ENCODE measurements at places on chromosomes 4 and X.

GRCh38 chr4:81606801-81607501 is 135.2 kb upstream of the RASGEF1B start:
- DNase-seq = no peak

GRCh38 chrX:110853610-110854009 is 58.0 kb upstream of the CHRDL1 start:
- DNase-seq = no peak

GRCh38 chr4:91631335-91631734 is 672.4 kb upstream of the GRID2 start:
- DNase-seq = no peak

- DNase-seq = no peak
Observed at GRCh38 chrX:154751669-154752271, 893 bp upstream of the GAB3 start.

GRCh38 chr4:15740764-15741404 is 37.2 kb upstream of the CD38 start:
- no peak for DNase-seq

GRCh38 chr4:21992330-21992729 is 43.8 kb upstream of the KCNIP4 start:
- DNase-seq = no peak

DNA sequence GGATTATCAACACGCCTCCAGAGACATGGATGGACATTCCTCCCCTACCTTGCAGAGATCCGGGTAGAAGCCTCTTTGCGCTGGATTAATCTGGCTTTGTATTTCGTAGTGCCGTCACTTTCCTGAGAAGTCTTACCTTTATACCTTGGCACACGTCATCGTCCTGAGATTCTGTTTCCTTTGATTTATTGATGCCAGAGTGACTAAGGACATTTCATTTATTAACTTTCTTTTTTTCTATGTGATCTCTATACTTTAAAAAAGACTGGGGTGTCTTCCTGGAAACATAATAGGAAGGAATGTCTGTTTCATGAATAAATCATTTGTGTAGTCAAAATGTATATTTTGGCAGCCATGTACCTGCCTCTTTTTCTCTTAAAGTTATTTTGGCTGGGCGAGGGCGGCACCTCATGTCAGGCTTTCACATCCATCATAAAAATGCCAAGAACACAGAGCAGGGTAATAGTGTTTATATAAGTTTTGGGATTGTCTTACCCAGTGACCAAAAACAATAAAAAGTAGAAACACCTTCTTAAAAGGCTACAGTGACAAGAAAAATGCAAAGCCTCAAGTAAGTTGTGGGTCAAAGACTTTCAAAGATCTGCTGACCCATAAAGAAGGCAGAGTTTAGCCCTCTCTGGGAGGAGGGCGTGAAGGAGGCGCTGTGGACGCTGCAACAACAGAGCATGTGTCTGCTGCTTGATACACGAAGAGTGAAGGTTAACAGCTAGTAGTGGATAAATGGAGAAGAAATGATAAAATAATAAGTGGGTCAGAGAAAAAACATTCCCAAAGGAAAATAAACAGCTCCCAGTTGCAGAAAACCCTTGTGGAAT is 124.4 kb downstream of the SHROOM3 start:
- no peak for DNase-seq

GRCh38 chrX:109782994-109783700 is 50.1 kb upstream of the ACSL4 start:
- DNase-seq = no peak

DNA sequence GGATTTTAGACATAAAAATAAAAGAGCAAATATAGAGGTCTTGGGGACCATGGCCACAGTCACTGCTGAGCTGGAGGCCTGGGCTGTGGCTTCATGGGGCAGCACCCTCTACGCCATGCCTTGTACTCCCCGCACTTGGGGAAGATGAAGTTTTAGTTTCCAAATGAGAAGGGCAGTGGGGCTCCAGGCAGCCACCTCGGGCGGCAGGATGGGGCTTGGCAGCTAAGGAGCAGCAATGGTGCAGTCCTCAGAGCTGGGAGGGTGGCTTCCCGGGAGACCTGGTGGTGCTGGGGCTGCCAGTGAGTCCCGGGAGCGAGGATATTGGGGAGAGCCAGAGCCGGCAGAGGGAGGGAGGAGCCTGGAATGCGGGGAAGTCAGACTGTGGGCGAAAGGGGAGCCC is 2.4 kb downstream of the CXCR3 start:
- DNase-seq = no peak

DNA sequence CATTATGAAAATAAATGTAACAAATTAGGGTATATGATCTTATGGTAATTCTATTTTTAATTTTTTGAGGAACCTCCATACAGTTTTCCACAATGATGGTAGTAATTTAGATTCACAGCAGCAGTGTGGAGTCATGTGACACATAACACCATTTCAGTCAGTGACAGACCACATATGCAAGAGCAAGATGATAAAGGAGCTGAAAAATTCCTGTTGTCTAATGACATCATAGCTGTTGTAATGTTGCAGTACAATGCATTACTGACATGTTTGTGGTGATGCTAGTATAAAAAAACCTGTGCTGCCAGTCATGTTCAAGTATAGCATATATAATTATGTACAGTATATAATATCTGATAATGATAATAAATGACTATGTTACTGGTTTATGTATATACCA is 28.5 kb downstream of the EMCN start:
- no peak for DNase-seq

- DNase-seq = no peak
Observed at GRCh38 chrX:69988955-69989394, 60.8 kb downstream of the AWAT2 start.

- no peak for DNase-seq
Observed at GRCh38 chr4:83124111-83124780, 9.7 kb upstream of the PLAC8 start.

GRCh38 chr4:167722487-167722808 is 369.9 kb upstream of the ANXA10 start:
- no peak for DNase-seq
